ENCODE measurements at places on chromosomes 16 and 17.

DNA sequence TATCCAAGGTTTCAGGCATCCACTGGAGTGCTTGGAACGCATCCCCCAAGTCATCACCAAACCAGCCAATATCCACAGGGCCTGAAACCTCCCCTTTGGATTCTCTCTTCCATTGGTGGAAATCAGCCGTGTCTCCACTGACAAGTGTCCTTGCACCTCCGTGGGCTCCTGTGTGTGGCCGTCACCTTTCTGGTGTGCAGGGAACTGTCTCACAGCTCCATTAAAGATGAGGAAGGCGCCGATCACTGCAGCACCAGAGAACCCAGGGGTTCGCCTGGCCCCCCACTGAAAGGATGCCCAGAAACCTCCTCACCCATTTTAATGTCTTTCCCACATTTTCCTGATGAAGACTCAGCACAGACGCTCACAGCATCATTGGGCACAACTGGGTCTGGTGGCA, 17.8 kb upstream of the METRNL start:
- no peak overlapping the region for H3K4me3 ChIP-seq
- peaks cover 14% of the 10 kb centered on the region for H3K4me1 ChIP-seq
- peaks cover 3% of the 10 kb centered on the region for H3K36me3 ChIP-seq

DNA sequence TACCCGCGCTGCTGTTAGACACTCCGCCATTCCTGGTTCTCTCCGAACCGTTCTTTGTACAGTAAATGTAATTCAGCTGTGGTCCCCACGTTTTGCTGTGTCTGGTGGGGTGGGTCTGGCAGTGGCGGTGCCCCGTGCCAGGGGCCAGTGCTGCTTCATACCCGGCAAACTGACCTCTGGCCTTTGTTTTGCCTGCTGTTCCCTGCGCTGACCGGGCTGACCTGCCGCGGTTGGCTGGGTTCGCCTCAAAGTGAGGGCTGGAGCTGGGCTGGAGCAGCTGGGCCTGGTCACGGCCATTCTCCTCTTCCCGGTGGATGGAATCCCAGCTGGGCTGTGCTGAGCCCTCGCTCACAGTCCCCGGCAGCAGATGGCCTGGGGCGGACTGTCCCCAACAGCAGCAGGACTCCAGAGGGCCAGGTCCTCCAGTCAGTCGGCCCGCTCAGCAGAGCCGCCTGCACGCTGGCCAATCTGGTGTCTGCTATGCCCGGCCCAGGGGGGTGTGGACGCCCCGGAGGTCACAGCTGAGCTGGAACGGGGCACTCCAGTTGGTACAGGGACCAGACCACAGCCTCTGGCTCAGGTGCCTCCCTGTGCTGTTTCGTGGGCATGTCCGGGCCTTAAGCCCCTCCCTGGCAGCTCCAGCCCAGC, 1.5 kb upstream of the WFIKKN1 start:
- no peaks in the 10 kb centered on the region for H3K36me3 ChIP-seq
- DNase-seq = no peak
- peak overlapping the region; percentile 9 for H3K4me3 ChIP-seq
- peaks cover 9% of the 10 kb centered on the region for H3K4me1 ChIP-seq
- H3K27ac ChIP-seq = no peak overlapping the region

- H3K4me1 ChIP-seq = no peaks in the 10 kb centered on the region
- H3K27me3 ChIP-seq = no peaks in the 10 kb centered on the region
- no peak for DNase-seq
- H3K4me3 ChIP-seq = no peak overlapping the region
- peaks cover 7% of the 10 kb centered on the region for H3K36me3 ChIP-seq
These were observed 55.1 kb upstream of the MNT start for GRCh38 chr17:2455956-2456355.

- H3K36me3 ChIP-seq = no peaks in the 10 kb centered on the region
- peaks cover 16% of the 10 kb centered on the region for H3K27me3 ChIP-seq
- peak overlapping the region; percentile 86 for H3K27ac ChIP-seq
- no peak for DNase-seq
- H3K4me3 ChIP-seq = no peak overlapping the region
These were observed 3.6 kb downstream of the PIEZO1 start for GRCh38 chr16:88781140-88782077.

DNA sequence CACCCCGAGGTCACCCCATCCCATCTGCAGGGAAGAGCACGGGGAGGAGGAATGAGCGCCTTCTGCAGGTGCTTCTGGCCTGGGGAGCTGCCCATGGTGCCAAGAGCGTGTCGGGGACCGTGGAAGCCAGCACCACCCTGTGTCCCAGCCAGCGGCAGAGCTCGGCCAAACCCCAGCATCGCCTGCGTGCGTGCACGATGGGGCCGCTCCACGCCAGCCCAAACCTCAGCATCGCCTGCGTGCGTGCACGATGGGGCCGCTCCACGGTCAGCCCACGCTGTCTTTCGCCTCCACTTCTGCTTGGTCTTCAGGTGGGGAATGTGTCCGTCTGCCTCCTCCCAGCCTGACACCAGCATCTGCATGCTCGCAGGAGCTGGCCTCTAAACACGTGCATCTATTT, 13.9 kb downstream of the GALNS start:
- H3K27ac ChIP-seq = no peak overlapping the region
- H3K4me3 ChIP-seq = no peak overlapping the region
- no peaks in the 10 kb centered on the region for H3K36me3 ChIP-seq
- no peaks in the 10 kb centered on the region for H3K4me1 ChIP-seq
- DNase-seq = no peak

GRCh38 chr17:42120770-42121769, at the start of gene KAT2A:
Gene KAT2A, minus strand, starts transcription at chr17:42121367. Its CDS starts 63 bp downstream, at chr17:42121304.
- DNase-seq = peak; percentile 83
- peak within 1 kb of the TSS; percentile 62 for H3K27ac ChIP-seq
- peaks cover 24% of the 10 kb centered on the region for H3K4me1 ChIP-seq
- H3K36me3 ChIP-seq = peaks cover 12% of the 10 kb centered on the region

GRCh38 chr16:16122264-16122663, 101.0 kb downstream of the ABCC6 start:
- H3K36me3 ChIP-seq = peaks cover 54% of the 10 kb centered on the region
- H3K27ac ChIP-seq = no peak overlapping the region
- no peaks in the 10 kb centered on the region for H3K27me3 ChIP-seq
- H3K4me3 ChIP-seq = no peak overlapping the region
- no peak for DNase-seq

DNA sequence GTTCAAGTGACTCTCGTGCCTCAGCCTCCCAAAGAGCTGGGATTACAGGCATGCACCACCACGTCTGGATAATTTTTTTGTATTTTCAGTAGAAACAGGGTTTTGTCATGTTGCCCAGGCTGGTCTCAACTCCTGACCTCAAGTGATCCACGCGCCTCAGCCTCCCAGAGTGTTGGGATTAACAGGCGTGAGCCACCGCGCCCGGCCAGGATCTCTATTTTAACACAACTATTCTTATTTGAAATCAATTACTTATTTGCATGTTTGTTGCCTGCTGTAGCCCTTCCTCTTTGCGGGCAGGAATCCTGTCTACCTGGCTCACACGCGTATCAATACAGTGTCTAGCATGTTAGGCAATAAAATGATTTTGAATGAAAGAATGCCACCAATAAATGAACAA, 818 bp upstream of the CNEP1R1 start:
- no peaks in the 10 kb centered on the region for H3K36me3 ChIP-seq
- H3K27me3 ChIP-seq = peaks cover 6% of the 10 kb centered on the region
- H3K4me3 ChIP-seq = peak overlapping the region; percentile 95
- DNase-seq = no peak
- peak overlapping the region; percentile 85 for H3K27ac ChIP-seq

GRCh38 chr17:83174362-83175118, 95.1 kb downstream of the METRNL start:
- peak; percentile 68 for DNase-seq
- H3K36me3 ChIP-seq = no peaks in the 10 kb centered on the region
- no peaks in the 10 kb centered on the region for H3K27me3 ChIP-seq
- peaks cover 38% of the 10 kb centered on the region for H3K4me1 ChIP-seq

GRCh38 chr16:81996664-81997509, 14.4 kb downstream of the SDR42E1 start:
- DNase-seq = no peak
- H3K4me3 ChIP-seq = no peak overlapping the region
- no peaks in the 10 kb centered on the region for H3K36me3 ChIP-seq
- no peaks in the 10 kb centered on the region for H3K27me3 ChIP-seq

GRCh38 chr16:22053921-22054341, 38.4 kb upstream of the VWA3A start:
- no peaks in the 10 kb centered on the region for H3K4me1 ChIP-seq
- no peak for DNase-seq
- H3K36me3 ChIP-seq = peaks cover 3% of the 10 kb centered on the region
- H3K4me3 ChIP-seq = no peak overlapping the region
- no peak overlapping the region for H3K27ac ChIP-seq

DNA sequence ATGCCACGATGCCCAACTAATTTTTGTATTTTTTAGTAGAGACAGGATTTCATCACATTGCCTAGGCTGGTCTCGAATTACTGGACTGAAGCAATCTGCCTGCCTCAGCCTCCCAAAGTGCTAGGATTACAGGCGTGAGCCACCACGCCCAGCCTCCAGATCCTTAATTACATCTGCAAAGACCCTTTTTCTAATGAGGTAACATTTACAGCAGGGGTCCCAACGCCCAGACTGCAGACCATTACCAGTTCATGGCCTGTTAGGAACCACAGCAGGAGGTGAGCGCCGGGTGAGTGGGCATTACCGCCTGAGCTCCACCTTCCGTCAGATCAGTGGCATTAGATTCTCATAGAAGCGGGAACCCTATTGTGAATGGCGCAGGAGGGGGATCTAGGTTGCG, 4.0 kb upstream of the RAB11FIP4 start:
- H3K27ac ChIP-seq = no peak overlapping the region
- peaks cover 30% of the 10 kb centered on the region for H3K27me3 ChIP-seq
- no peak overlapping the region for H3K4me3 ChIP-seq

- H3K27ac ChIP-seq = peak overlapping the region; percentile 94
- H3K27me3 ChIP-seq = peaks cover 62% of the 10 kb centered on the region
- peak overlapping the region; percentile 93 for H3K4me3 ChIP-seq
- H3K36me3 ChIP-seq = peaks cover 25% of the 10 kb centered on the region
These were observed 10.6 kb upstream of the HOXB2 start for GRCh38 chr17:48555258-48556228.

DNA sequence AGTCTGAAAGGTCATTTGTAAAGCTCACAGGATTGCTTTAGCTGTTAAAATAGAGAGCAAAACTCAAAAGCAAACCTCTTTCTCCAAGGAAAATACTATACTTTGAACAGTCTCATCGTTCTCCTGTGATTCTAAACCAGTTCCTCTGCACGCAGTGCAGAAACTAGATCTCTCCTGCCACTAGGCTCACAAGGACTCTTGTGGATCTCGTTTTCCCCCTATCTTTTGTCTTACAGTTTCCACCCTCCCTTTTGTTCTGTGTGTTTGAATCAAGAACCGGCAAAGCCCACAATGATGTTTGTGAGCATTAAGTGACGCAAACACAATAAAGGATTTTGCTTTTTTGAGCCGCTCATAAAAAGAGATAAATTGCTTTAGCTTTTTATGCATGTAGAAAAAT, 1103.5 kb upstream of the RBFOX1 start:
- no peak for DNase-seq
- no peak overlapping the region for H3K27ac ChIP-seq
- H3K4me1 ChIP-seq = no peaks in the 10 kb centered on the region
- H3K36me3 ChIP-seq = no peaks in the 10 kb centered on the region
- peaks cover 4% of the 10 kb centered on the region for H3K27me3 ChIP-seq

DNA sequence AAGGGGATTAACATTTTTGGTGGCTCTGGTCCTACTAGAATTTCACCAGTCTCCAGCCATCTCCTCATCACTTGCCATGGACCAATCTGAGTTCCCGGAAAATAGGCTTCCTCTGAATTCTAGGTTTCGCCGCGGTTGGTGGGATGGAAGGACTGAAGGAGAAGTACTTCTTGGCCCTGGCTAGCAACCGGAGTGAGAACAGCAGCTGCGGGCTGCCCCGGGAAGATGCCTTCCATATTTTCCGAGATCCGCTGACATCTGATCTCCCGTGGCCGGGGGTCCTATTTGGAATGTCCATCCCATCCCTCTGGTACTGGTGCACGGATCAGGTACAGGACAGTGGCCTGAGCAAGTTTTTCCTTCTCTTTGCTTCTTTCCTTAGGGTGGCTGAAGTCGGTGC, 45.0 kb downstream of the SLC5A11 start:
- no peak overlapping the region for H3K27ac ChIP-seq
- H3K4me3 ChIP-seq = no peak overlapping the region
- no peaks in the 10 kb centered on the region for H3K4me1 ChIP-seq
- H3K36me3 ChIP-seq = no peaks in the 10 kb centered on the region
- H3K27me3 ChIP-seq = peaks cover 6% of the 10 kb centered on the region

DNA sequence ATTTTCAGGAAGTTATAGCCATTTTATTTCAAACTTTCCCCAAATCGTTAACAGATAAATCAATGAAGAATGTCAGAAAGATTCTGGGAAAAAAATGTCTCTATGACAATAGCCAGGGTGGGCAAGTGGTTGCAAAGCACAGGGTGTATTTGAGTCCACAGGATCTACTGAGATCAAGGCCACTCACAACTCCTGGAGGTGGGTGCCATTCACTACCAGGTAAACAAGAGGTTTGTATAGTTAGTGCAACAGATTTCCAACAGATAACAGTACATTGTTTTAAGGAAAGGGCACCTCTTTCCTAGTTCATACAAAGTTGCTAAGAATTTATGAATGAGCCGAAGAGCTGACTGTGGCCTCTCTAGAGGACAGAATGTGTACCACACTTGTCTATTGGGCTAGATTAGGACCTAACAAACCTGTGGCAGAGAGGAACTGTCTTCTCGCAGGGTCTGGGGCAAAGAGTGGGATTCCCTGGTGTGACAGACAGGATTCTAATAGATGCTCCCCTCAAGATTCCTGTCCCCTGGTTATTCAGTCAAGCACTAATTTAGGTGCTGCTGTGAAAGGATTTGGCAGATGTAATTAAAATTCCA, 52.0 kb upstream of the ZNF629 start:
- peaks cover 7% of the 10 kb centered on the region for H3K4me1 ChIP-seq
- DNase-seq = no peak
- H3K27me3 ChIP-seq = no peaks in the 10 kb centered on the region

GRCh38 chr17:6713918-6714271, 726 bp upstream of the SLC13A5 start:
- peaks cover 78% of the 10 kb centered on the region for H3K27me3 ChIP-seq
- H3K27ac ChIP-seq = no peak overlapping the region
- no peaks in the 10 kb centered on the region for H3K36me3 ChIP-seq

DNA sequence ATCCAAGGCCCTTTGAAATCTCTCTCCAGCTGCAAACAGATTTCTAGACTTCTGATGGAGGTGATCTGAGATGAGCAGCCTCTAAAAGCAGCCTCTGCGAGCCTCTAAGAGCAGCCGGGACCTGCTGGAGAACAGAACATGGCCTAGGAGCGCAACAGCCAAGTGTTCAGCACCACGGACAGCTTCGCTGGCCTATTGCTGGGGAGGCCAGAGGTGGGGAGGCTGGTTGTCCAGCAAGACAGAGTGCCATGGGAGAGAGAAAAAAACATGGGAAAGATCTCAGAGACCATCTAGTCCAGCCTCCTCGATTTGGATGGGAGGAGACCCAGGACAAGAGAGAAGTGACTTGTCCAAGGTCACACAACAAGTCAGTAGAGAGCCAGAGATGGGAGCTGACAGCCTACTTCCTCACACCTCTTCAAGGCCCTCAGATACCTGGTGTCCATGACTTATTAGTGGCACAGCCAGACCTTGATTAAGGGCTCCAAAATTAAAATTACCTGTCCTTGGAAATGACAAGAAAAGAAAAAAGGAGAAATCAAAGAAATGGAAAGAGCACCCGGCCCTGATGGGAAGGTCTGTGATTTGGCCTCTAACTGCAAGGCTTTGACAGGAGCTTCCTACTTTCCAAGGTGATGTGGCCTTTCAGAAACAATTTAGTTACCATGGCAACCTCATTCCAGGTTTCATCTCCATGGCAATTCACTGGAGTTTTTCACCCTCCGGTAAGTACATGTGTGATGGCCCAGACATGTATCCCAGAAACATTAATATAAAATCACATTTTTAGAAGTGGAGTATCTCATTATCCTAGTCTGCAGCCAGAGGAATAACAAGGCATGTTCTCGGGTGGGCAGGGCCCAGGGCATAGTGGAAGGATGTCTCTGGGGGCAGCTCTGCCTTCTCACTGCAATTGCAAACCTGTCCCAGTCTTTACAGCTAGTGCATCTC, 14.5 kb downstream of the RPRML start:
- no peaks in the 10 kb centered on the region for H3K36me3 ChIP-seq
- no peaks in the 10 kb centered on the region for H3K4me1 ChIP-seq
- no peak overlapping the region for H3K27ac ChIP-seq
- H3K27me3 ChIP-seq = peaks cover 37% of the 10 kb centered on the region

All from type B pancreatic cell (in vitro differentiated cells).